ENCODE measurements at places on chromosomes 13 and 19.

DNA sequence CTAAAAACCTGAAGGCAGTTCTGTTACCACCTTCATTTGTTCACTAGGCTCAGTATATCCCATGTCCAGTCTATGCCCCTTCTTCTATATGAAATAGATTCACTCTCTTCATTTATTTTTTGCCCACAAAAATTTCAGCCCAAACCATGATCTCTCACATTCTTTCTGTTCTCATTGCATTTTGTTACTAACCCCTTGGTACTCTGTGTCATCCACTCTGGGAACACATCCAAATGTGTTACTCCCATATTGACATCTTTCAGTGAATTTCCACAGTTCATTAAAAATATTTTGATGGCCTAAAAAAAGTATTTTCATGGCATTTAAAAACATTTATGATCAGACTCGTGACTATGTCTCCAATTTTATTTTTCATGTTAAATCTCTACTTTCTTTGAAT lies 378.9 kb downstream of the SLITRK1 start:
- no peak for DNase-seq

DNA sequence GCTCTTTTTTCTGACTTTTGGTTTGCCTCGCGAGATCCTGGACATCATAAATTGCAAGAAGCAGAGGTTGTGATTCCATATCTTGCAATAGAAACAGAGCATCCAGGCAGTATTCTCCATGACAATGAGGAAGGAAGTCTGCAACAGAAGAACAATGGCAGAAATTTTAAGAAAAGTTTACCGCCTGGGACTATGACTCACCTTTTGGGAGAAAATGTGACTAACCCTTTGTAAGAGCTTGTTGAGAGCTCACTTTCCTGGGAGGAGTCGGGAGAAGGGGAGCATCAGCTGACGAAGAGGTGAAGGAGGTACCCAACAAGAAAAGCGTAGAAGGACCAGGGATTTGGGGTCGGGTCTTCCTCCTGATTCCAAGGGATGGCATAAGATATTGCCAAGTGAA lies 34.3 kb upstream of the TNFSF11 start:
- no peak for DNase-seq

- DNase-seq: no peak
These were observed 143.4 kb downstream of the URI1 start for GRCh38 chr19:30085394-30085793.

- no peak for DNase-seq
These were observed 12.2 kb downstream of the PIP5K1C start for GRCh38 chr19:3687774-3688706.

DNA sequence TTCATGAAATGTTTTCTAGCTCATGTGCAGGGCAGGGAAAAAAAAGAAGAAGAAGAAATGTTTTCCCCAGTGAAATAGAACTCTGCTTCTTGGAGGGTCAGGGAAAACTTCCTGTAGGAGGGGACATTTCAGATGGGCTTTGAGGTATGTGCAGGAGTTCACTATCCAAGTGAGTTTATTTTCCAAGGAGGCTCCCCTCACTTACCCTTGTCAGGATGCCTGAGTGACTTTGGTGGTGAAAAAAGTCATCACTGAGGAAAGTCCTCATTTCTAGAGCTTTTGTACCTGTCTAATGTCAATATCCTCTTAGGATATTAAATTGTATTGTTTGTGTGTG lies 656 bp upstream of the C3 start:
- no peak for DNase-seq

- no peak for DNase-seq
These were observed 125.3 kb upstream of the C1QTNF9B start for GRCh38 chr13:24022568-24022967.

DNA sequence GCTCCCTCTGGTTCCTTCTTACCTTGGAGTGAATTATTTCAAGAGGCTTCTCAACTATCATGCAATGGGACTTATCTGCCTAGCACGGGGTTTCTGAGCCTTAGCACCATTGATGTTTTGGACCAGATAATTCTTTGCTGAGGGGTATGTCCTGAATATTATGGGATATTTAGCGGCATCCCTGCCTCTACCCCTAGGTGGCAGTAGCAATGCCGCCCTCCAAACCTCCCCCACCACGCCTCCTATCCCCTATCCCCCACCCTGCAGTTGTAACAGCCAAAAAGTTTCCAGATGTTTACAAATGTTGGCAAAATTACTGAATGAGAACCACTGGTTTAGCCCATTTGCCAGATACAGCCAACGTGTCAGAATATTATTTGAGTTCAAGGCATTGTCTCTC lies 125.5 kb downstream of the POSTN start:
- DNase-seq: no peak

- no peak for DNase-seq
These were observed 107.7 kb upstream of the C1QTNF9B start for GRCh38 chr13:24004971-24005370.
